SIG-M5 (cell line): ENCODE measurements at places on chromosomes 12 and 14.

- no peak for DNase-seq
These were observed 50.9 kb upstream of the CPNE8 start for GRCh38 chr12:38956337-38956736.

DNA sequence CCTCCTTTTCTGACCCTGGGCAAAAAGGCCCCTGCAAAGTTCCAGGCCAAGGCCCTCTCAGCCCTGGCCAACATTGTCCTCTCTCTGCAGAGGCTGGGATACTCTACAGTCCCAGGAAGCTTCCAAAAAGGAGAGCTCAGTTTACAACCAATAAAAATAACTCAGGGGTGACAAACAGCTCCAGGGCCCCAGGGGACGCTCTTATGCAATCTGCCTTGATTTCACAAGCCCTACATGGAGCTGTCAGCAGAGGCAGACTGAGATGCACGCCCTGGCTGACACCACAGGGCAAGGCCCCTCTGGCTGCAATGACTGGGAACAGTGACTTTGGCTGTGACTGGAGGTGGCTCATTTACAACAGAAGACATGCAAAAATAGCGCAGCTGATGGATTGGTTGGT, 129.0 kb upstream of the MED13L start:
- peak; percentile 80 for DNase-seq

DNA sequence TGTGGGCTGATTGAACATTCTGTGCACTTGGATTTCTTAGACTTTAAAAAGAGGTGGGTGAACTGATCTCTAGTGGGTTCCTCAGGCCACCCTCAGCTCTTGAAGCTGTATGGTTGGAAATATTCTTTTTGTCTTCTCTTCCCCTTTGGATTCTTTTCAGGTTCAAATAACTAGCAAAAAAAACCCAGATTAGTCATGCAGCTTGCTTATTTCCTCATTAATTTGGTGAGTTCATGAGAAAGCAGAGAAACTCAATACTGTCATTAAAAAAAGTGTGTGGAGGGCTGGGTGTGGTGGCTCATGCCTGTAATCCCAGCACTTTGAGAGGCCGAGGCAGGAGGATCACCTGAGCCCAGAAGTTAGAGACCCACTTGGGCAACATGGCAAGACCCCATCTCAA, 183.4 kb downstream of the ESR2 start:
- no peak for DNase-seq

DNA sequence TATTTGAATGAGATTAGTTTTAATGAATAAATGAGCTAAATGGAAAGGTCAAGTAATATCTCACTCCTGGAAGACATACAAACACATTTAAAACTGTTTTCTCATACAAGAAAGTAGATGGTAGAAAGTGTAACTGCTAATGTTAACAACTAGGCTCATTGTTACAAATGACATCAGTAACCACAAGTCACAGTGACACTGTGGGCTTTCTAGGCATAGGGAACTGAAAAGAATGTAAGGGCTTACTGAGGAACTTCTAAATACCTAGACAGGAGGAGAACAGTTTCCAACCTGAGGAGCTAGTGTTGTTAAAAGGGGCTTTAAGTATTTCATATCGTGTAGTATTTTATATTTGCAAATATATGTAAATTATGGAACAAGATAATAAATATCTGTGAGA, 17.5 kb upstream of the ERGIC2 start:
- DNase-seq, result no peak

- DNase-seq, result no peak
These were observed 69.4 kb downstream of the FGD6 start for GRCh38 chr12:95147866-95148265.

GRCh38 chr14:87615822-87616679, 376.9 kb downstream of the GALC start:
- DNase-seq, result no peak

GRCh38 chr14:39422243-39422642, 10.0 kb downstream of the FBXO33 start:
- DNase-seq, result no peak

DNA sequence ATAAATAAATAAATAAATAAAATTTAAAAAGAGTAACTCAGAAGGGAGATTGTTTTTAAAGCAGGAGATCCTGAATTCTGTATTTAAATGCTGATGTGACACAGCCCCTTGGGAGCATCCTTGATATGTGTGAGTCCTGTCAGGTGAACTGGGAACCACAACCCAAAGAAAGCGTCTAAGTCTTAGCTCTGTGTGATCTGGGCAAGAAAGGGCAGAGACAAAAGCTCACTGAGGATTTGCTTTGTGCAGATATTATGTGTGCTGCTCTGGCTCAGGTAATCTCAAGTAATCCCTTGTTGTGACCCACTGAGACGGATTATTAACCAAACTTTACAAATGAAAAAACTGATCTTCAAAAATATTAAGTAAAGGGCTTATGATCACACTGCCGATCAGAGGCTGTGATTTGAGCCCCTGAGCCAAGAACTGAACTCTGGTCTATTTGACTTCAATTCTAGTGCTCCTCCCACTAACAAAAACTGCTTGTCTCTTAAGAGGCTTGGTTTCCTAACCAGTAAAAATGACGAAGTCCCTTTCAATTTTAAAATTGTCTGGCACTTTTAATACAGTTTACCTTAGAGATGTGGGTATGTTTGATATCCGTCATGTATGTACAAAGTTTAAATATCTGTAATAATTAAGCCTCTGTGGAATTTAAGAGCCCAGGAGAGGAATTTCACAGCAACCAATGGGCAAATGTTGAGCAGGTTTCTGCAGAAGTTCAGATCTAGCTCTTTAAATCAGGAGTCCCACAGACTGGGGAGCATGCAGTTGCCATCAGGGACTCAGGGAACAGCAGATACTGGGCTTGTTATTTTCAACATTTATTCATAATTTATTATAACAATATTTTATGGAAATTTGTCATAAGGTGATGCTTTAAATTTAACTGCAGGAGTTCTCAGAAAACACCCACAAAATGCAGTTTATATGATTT, 46.1 kb downstream of the CPM start:
- no peak for DNase-seq
